ENCODE measurements at places on chromosomes 6 and 20.

- DNase-seq = no peak
Measured at GRCh38 chr6:156617941-156618340, 159.2 kb upstream of the ARID1B start.

- no peak for DNase-seq
Measured at GRCh38 chr20:50129662-50130355, 16.9 kb upstream of the UBE2V1 start.

GRCh38 chr6:140380427-140381218 is 1006.2 kb upstream of the CITED2 start:
- DNase-seq = no peak

DNA sequence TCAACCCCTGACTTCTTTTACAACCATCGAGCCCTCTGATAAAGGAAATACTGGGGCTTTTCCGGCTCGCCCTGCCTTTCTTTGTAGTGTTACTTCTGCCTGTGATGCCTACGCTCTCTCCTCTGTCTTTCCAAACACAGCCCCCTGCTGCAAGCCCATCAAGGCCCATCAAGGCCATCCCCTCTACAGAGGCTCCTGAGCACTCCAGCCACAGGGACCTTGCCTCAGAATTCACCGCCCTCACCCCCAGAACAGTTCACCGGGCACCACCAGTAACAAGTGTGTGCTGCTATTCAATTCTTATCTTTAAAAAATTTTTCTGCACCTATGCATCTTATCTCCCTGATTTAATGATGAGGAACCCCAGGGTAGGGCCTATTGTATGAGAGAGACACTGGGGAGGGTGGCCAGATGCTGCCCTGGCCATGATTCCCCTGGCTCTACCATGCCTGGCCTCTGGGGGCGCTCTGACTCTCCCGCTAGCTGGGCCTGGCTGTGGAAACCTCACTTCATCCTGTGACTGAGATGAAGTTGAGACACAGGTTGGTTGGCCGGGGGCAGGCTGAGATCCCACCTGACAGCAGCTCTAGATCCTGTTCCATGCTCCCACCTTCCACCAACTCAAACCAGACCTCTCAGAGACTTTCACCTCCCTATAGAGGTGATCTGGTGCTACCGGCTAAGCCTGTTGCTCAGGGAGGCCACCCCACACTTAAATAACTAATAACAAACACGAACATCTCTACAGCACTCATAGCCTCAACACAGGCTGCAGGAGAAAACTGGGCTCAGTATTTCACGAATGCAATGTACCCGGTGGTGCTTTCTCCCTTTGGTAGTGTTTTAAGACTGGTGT is 19.2 kb upstream of the GLP1R start:
- no peak for DNase-seq

GRCh38 chr6:26197933-26198721 is 110.9 kb downstream of the HFE start:
- DNase-seq = no peak

GRCh38 chr6:52416629-52417151 is 3.5 kb upstream of the EFHC1 start:
- DNase-seq = peak; percentile 51

- DNase-seq = no peak
Measured at GRCh38 chr6:36115412-36115811, 14.9 kb upstream of the MAPK13 start.

GRCh38 chr20:707451-708110 is 32.0 kb upstream of the SCRT2 start:
- DNase-seq = no peak

DNA sequence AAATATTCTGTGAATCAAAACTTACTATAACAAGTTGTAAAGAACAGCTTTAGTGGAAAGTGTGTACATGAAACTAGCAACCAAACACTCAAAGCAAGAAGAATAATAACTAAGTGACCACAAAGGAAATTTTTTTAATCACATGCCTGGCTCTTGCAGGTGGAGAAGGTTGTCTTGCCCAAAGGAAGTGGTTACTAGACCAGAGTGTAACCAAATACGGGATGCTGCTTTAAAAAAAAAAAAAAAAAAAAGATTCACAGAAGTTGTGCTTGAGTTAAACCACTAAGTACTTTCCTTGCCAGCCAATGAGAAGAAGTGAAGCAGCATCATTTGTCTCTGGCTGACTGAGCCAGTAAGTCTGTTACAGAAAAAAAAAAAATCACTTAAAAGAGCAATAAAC is 19.1 kb upstream of the HLA-DQB1 start:
- DNase-seq = no peak

GRCh38 chr6:36780442-36781177 is 58.6 kb downstream of the CPNE5 start:
- DNase-seq = no peak

- no peak for DNase-seq
Measured at GRCh38 chr20:50120935-50121693, 8.2 kb upstream of the UBE2V1 start.

DNA sequence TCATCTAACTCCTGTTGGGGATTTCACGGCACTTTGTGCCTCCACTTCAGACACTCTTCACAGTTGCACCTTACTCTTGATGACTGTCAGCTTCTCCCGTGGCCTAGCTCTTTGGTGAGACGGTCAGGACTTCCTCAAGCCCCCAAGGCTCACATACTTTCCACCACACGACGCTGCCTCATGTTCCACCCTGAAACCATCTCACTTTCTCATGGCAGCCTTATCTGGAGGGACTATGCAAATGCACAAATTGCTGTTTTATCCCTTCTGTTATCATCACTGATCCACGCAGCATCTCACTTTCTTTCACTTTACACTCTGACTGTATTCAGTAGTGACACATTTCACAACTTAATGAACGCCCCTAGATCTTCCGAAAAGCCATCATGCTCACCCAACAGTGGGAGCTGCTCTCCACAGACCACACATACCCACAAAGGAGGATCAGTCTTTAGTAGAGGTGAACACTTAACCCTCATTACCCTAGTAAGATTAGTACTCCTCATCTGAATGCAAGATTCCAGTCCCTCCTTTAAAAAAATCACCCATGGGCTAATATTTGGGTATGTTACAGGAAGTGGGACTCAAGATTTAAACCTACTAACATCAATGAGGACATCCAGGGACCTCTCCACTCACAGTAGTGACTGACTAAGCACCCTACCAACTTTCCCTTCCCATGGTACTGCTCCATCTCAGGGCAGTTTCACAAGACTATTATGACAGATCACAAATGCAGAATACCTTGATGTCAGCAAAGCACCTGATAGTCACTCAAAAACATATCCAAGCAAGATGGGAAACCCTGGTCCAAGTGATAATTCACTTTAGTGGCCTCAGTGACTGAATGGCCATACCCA is 35.4 kb downstream of the FYN start:
- no peak for DNase-seq

DNA sequence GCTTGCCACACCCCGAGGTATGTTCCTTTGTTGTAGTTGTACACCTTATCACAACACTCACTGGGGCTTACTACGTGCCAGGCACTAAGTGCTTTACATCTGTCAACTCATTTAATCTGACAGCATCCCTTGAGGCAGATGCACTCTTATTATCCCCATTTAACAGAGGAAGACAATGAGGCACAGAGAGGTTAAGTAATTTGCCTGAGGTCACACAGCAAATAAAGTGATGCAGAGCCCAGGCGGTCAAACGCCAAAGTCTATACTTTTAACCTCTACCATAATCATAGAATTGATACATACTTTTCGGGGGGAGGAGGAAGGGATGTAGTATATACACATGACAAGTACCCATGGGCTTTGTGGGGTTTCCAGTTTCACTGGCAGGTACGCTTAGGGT is 37.7 kb downstream of the MDFI start:
- DNase-seq = no peak

GRCh38 chr6:53327017-53327395 is 21.7 kb downstream of the ELOVL5 start:
- DNase-seq = no peak

GRCh38 chr20:17721802-17722486 is 22.2 kb downstream of the BANF2 start:
- no peak for DNase-seq
